T1000 (cell line): ENCODE measurements at places on chromosomes 6 and 20.
A peak's percentile ranks its signal among the peaks of the same experiment; 100 is the strongest.

DNA sequence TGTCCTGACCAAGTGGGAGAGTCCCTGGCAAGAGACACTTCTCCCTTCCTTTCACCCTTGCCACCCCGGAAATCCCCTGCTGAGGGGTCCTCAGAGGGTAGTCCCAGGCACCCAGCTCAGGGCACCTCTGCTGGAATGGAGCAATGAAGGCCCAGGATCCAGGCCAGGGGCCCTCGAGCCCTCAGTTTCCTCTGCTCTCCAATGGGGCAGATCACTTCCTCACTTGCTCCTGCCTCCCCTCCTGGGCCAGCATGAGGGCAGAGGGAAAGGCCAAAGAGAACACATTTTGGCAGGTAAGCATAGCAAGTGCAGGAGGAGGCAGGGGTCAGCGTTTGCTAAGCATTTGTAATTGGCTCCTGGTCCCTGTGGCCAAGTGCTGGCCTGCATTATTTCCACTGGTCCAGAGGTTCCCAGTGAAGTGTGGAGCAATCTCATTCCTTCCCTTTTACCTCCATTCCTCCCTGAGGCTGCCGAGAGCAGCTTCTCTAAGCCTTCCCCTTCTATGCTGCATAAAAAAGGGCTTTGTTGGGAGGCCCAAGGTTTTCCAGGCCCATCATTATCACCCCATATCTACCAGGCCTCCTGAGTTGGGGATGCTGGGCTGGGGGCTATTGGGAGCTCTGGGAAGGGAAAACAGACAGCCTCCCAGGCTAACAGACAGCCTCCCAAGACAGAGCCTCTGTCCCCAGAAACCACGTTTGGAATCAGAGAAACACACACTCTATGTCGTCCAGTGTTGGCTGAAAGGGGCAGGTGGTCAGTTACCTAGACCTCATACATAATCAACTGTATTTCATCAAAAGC, 28.8 kb upstream of the VEGFA start:
- no peak for DNase-seq

DNA sequence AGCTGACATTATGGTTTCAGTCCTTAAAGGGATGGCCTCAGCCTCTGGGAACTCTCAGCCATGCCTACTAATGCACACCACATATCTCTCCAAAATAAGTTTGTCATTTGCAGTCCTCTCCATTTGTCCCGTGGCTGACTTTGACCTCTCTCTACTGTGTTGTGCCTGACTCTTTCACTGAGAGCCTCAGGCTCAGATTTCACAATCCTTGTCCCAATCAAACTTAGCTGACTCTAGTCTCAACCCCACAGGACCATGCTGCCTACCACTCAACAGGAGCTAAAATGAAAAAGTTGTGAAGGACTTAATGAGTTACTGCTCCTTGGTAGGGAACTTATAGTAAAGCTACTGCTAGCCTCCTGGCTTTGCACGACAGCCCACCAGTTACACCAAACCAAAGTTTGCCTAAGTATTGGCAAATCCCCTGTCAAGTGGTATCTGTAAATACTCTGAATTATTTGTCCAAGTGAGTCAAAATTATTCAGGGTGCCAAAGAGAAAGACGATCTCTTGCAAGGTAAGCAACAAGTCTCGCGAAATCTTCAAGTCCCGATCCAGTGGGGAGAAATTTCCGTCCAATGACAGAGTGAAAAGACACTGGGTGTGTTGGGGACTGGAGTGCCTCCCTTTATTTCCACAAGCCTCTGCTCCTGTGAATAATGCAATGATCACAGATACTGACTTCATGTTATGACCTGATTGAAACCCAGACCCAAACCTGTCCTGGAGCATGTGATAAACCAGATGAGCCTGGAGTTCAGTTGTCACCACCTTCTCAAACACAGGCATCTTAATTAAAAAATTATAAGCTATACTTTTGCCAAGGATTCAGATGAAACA, 124.4 kb upstream of the FOXQ1 start:
- no peak for DNase-seq

- DNase-seq, result no peak
These were observed 713 bp upstream of the RNF144B start for GRCh38 chr6:18386298-18386976.

GRCh38 chr6:21616005-21616404, 22.5 kb downstream of the SOX4 start:
- DNase-seq, result no peak

DNA sequence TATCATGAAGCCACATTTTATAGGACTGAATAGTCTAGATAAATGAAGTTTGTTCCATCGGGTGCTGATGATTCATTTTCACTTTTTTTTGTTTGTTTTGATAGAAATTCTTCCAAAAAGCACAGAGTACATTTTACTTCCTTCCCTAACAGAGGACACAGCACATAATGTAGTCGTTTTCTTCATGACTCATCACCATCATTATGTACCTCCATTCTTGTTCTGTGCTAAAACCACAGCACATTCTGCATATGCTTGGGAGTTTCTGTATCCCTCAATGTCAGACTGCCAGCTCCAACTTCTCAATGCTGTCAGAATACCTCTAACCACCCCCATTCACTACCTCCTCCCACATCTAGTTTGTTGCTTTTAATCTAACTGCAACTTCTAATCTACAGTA, 1004.9 kb upstream of the ADGRB3 start:
- DNase-seq, result no peak

- no peak for DNase-seq
These were observed 24.5 kb upstream of the GRM4 start for GRCh38 chr6:34170346-34170745.

GRCh38 chr6:101818051-101818450, 424.5 kb downstream of the GRIK2 start:
- no peak for DNase-seq

- no peak for DNase-seq
These were observed 46.3 kb downstream of the CYP39A1 start for GRCh38 chr6:46606338-46606737.

DNA sequence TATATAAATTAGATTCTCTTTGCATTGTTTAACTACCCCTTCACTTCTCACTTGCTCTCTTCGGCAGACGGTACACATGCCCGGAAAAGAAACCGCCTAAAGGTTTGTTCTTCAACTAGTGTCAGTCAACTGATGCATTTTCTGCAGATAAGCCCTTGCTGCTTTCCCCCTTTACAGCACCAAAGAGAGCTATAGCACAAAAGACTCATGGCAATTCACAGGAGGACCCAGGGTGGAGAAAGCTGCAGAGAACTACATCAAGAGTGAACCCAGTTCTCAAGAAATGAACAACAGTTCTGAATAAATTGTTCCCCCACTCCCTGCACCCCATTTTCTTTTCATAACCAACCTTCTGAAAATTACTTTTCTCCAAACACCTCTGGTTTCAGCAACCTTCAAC, 8.9 kb downstream of the CD164 start:
- no peak for DNase-seq

DNA sequence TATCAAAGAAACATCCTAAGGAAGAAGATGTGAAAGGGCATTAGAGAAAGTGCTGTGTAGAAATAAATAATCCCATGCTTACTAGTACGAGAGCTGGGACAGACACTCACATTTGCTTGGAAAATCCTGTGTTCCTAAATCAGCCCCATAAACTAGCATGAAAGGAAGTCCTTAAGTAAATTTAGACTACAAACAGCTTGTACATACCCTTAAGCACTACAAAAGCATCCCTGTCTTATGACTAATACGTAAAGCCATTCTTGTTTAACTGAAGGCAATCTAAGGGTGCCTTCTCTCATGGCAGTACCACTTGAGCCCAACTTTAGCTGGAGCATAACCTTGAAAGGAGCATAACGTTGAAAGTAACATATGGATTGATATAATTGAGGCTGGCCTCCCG, 15.4 kb upstream of the FOXQ1 start:
- no peak for DNase-seq

GRCh38 chr6:168226902-168227318, 92.7 kb downstream of the DACT2 start:
- no peak for DNase-seq

DNA sequence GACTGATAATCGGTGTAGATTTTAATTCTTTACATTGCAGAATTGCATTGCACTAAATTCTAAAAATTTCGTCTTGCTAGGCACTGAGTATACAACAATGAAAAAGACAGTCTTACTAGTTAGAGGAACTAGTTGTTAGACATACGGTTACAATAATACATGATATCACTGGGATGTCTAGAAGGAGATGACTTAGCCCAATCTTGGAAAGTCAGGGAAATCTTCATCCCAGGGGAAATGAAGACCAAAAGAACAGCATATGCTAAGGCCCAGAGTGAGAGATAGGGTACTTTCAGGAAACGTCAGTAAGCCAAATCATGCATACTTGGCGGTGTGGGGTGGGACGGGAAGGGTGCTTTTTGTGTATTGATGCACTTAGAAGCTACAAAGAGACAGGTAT, 901 bp downstream of the CEP57L1 start:
- DNase-seq, result no peak

GRCh38 chr6:162728706-162729105, 932 bp downstream of the PACRG start:
- no peak for DNase-seq

DNA sequence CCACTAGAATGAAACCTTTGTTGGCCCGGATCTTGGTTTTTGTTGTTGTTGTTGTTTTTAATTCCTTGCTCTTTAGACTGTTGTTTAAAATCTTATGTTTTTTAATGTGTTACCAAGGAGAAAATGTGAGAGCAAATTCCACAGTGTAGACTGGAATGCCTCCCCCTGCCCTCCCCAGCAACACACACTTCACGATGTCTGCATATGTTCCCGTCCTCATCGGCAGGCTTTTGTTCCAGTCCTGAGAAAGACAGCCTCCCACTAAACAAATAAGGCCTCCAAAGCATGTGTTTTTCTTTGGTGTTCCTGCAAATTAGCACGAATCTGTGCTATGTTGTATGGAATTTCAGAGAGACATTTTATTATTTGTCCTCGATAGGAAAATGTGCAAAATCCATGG, 263.3 kb upstream of the QKI start:
- DNase-seq, result no peak

DNA sequence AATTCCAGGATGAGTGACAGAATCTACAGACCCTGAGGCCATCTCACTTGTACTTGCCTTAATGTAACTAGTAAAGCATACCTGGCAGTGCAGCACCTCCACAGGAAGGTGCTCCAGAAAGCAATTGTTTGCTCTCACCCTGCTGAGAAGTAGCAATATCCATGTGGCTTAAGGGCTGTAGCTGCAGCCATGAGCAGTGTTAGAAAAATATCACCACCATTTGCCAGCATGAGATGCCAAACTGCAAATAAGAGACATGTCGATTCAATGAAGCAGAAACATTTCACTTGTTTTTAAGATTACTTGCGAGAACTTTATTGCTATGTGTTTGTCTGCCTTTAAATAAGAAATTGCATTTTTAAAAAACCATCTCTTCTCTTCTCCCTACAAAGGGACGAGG, 151.5 kb downstream of the PRL start:
- DNase-seq, result no peak

- DNase-seq, result no peak
These were observed 40.4 kb upstream of the KIF25 start for GRCh38 chr6:167956983-167957492.

DNA sequence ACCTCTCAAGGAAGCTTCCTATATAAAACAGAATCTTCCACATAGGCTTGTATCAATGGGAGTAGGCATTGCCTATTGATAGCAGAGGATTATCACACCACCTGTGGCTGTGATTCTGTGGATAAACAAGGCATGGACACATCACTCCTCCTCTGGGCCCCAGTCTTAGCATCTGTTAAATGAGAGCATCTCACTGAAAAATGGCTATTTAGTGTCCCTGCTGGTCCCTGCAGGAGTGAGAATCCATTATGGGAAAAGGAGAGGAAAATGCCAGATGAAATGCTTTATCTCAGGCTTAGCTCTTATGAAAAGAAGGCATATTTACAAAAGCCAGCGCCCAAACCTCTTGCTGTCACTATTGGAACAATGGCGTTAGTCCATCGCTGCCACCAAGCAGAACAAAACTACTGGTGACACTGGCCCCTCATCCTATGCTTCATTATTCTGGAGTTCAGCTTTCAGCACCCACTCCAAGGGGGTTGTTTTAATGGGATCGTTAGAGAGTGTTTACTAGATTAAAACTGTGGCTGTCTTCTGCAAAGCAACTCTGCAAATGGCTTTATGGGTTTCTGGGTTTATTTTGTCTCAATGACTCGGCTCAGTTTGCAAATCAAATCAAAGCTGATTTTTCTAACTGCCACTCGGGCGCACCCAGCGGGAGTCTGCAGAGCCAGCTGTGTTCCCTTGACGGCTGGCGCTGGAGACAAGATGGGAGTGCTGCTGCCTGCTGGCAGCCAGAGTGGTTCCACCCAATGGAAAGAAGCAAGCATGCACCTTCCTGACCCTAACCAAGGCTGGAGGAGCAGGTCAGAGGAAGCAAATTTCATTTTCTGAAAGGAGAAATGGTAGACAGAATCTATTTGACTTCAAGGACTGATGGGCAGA, 658.8 kb upstream of the CHD6 start:
- no peak for DNase-seq

DNA sequence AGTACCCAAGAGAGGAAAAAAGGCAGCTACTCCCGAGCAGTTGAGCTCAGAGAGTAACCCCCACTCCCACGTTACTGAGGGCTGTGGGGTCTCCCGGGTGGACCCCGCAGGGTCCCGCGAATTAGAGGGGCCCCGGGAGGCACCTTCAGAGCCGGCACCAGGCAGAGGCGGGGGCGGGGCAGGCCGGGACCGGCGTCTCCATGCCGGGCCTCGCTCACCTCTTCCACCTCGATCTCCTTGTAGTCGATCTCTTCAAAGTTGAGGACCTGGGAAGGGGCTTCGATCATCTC, 381 bp downstream of the MAP3K7 start:
- DNase-seq, result no peak

DNA sequence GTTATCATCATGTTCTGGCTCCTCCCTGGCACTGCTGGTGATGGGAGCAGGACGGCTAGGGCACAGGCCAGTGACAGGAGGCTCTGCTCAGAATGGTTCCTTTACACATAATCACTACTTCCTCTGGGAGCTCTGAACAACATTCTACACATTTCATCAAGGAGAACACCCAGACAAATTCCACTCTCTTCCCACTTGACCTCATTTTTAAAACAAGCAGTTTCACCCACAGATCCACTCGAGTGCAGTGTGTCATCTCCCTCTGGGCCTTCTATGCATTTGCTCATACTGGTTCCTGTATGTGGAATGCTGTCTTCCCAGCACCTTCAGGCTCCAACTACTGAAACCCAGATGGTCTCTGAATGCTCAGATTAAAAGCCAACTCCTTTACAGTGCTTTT, 84.8 kb downstream of the ELOVL5 start:
- DNase-seq, result no peak

GRCh38 chr6:45191414-45191813, 136.7 kb upstream of the RUNX2 start:
- no peak for DNase-seq

DNA sequence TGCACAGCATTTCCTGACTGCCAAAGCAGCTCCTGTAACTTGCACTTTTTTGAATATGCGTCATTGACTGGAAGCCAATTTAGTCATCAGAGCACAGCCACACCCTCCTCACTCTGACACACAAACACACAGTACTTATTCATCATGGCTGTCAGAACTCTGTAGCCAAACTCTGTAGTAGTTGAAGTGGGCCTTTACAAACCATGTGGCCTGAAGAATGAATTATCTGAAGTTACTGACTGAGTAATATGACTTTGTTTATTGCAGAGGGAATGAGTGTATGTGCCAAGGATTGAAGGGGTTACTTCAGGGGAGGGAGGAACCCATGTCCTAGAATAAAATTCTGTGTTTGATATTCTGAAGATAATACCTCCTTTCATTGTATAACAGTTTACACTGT, 102.7 kb downstream of the FIG4 start:
- DNase-seq, result peak; percentile 33
